ENCODE measurements at places on chromosomes 1 and 21.

- DNase-seq, result no peak
Observed at GRCh38 chr1:6509919-6510291, 18.4 kb upstream of the PLEKHG5 start.

GRCh38 chr1:75211648-75212047, 77.5 kb downstream of the LHX8 start:
- DNase-seq, result no peak

DNA sequence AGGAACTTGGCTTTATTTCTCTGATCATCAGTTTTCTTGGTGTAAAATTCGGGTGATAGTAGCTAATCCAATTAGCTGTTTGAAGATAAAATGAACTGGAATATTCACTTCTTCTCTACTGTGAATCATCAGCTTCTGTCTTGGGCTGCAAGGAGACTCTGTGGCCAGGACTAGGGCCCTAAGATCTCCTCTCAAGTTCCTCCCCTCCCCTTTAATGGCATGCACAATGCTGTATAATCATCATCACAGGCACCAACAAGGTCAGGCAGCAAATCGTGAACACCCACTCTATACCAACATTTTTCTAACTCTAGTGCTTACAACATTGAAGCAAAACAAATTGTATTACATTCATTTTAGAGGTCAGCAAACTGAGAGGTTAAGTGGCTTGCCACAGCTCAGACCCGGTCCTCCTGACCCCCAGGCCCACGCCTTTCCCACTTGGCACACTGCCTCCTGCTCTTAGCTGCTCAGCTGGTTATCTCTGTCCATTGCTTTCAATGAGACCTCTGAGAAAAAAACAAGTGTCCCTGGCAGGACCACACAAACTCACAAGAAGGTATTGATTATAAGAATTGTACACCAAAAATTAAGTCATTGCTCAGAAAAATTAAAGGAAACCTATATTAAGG, 31.8 kb downstream of the LRRC52 start:
- DNase-seq, result no peak

DNA sequence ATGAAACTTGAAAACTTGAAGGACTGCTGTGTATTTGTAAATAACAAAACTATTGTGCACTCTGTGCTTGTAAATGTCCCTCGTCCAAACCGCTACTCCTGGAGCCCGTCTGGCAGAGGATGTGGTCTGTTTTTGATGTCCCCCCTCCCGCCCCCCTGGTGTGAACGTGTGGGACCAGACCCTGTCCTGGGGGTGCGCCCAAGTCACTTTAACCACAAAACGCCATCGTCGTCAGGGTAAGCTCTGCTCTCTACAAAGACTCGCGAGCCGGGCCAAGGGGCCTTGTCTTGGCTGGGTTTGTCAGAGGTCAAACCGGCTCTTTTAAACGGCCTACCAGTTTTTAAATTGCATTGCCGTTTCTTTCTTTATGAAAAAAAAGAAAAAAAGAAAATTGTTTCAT, 87.4 kb upstream of the TMEM51 start:
- DNase-seq, result no peak

DNA sequence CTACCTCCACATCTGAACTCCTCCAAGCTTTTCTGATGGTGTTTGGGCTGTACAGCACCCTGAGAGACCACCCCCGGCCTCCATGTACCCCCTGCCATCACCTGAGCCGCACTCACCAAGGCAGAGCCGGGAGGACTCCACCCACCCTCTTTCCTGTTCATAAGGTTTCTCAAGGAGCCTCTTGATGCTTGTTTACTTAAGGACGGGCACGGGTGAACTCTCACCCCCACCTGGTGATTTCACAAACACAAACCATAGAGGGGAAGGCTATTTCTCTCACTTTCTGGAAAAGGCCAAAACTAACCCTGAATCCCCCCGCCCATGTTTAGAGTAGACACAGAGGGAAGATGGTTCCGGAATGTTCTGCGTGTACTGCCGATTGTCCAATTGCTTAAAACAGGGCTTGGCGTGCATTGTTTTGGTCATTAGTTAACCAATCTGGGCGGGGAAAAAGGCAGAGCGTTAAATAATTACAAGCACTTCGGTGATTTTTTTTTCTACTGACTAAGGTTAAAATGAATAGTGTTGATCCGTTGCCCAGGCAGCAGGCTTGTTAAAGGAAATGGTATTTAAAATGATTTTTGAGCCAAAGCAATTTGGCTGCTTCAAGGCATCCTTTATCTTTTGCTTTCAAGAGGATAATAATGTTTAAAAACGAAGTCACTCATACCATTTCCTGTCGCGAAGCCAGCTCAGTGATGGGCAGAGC, 279.8 kb upstream of the VAMP3 start:
- no peak for DNase-seq

- peak; percentile 30 for DNase-seq
Observed at GRCh38 chr1:182235952-182236650, 155.5 kb downstream of the GLUL start.

DNA sequence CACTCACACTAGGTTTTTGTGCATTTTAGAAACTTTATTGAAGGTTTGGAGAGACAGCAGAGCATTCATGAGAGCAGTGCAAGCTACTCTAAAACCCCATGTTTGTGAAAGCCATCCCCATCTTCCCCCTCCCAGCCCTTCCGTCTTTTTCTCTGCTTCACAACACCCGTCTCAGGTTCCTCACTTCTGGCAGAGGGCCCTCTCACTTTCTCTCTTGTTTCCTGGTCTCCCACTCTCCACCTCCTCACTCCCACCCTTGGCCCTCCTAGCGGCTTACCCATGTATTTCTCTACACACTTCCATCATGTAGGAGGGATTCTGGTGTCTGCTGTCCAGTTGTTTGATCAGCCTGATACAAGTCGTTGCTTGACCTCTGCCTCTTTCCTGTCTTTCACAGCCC, 92.7 kb downstream of the LRRC8C start:
- no peak for DNase-seq

GRCh38 chr21:35896060-35896459, 164.3 kb downstream of the SETD4 start:
- no peak for DNase-seq

DNA sequence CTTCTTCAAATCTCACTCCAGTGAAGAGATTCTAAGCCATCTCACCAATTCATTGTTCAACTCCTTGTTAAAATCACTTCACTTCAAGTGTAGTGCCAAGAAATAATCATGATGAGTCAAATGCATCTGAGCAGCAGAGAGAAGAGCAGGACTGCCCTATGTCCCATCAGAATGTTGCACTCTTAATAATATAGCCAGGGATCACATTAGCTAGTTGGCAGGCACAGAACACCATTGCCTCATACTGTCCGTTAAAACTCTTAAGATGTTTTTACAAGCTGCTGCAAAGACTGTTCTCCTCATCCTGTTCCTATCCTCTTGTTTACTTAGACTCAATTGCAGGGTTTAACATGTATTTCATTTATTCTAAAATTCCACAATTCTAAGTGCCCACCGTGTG, 432.9 kb downstream of the PLPP3 start:
- no peak for DNase-seq

DNA sequence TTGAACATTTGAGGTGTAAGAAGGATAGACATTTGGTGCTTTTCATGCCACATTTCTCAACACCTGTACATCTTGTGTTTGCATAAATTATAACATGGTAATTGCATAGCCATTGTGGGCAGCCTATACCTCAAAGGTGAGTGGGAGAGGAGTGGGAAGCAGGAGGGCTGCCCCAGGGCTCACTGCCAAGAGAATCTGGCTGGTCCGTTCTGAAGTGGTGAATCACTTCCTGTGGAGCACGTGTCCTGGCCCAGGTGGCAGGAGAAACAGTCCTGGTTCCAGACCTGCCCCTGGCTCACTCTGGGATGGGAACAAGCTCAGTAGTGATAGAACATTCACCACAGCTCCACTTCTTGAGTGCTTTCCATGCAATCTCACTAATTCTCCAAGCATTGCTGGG, 11.6 kb upstream of the OLFML2B start:
- no peak for DNase-seq

DNA sequence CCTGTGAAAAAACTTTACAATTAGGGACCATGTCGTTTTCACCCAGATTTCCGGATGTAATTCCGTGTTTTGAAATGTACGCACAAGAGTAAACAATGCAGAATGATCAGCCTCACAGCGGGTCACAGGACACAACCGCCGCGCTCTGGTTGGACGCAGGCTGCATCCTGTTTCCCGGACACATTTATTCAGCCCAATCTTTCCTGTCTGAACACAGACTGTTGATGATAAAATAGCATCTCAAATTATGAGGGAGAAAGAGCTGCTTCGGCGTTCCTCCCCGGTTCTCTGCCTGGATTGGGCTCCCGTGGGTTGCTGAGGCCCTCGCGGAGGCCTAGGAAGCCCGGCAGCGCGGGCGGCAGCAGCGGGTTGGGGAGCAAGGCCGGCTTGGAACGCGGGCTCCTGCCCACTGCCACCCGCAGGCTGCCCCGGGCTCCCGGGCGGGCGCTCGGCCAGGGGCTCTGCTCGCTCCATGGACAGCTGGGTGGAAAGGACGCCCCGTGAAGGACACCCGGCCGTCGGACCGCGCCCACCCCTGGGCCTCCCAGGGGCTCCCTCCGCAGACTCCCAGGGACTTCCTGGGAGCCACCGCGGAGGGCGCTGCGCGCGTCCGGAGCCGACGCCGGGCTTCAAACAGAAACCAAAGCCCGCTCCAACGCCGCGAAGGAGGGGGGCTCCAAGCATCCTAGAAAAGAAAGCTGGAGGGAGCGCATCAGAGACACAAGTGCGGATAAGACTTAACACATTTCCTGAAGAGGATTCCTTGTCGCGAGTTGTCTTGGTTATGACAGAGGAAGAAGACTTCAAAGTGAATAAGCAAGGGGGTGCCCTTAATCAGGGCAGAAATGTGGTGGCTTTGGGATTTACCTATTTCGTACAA, 122.3 kb downstream of the ESRRG start:
- peak; percentile 87 for DNase-seq

DNA sequence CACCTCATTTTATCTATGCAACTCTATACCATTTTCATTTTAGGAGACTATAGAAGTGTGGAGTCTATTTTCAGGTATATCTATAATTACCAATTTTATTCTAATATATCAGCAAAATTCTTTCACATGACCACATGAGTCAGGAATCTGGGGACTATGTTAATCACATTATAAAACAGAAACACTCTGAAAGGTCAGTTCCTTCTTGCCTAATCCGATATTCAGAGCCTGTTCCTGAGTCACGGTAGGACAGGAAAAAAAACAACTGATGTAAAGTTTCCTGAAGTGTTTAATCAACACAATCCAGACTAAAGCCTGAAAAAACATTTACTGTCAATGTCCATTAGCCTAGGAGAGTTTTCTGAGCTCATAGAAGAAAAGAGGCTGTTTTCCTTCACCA, 1902.3 kb downstream of the NCAM2 start:
- no peak for DNase-seq

- no peak for DNase-seq
Observed at GRCh38 chr1:223179786-223180185, 36.7 kb upstream of the TLR5 start.

DNA sequence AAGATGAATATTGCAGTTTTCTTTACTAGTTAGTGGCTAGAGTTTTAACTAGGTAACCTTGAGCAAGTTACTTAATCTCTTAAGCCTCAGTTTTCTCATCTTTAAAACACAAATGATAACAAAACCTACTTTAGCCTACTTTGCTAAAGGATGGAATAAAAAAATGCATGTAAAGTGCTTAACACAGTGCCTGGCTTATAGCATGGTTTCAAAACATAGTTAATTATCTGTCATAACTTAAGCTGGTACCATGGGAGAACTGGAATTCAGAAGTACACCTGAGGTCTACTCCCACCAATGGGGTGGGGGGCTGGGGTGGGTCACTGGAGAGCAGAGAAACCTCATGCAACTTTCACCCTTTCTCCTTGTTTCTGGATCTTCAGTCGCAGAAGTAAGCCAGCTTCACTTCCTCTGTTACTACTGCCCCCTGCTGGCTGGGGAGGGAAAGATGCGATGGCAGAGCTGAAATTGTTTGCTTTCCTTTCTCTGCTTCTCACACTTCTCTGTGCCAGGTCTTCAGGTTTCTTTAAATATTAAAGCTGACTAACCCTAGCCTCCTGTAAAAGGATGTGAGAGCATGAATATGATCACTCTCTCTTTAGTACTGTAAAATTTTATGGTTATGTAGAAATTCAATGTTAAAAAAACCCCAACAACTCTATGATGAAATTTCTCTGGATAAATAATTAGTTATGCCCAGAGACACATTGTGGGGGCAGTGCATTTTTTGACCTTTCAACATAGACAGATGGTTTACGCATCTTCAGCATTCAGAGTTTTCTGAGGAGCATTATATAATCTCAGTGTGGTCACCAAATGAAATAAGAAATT, 324.2 kb downstream of the HLX start:
- DNase-seq, result peak; percentile 89

GRCh38 chr1:189550498-189550897, 927.2 kb downstream of the BRINP3 start:
- DNase-seq, result no peak

GRCh38 chr1:119084798-119085197, 55.7 kb downstream of the WARS2 start:
- no peak for DNase-seq

DNA sequence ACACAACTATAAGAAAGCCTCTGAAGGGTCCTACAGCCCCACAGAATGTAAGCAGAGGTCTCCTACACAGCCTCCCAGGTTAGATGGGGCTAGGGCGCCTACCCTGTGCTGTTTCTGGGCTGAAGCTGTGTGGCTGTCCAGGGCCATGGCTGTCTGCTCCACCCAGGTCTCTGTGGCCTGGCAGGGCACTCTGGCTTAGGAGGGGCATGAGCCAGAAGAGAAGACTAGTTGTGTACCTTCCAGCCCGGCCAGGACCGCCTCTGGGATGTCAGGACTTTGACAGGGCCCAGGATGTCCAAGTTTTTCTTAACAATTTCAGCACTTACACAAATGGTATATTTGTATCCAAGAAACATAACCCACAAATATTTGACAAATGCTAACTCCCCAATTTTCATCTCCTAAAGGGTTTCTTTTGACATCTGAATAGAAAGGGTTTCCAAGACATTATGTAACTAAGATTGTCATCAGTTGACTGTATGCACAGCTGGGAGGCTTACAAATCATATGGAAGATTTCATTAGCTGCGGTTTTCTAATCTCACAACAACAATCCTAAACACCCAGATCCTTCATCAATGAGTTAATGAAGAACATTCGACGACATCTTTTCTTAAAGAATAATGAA, 80.5 kb downstream of the HSF2BP start:
- peak; percentile 44 for DNase-seq

DNA sequence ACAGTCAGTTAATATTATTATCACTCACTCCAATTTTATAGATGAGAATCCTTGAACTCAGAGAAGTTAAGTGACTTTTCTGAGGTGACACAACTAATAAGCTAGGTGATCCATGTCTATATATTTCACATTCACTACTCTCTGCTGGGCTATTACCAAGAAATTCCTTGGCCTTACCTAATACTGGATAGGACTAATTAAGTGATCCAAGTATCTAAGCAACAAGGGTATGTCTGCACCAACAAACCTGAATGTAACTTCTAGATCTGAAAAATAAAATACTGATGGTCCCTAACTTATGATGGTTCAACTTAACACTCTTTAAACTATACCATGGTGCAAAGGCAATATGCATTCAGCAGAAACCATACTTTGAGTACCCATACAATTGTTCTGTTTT, 14.8 kb upstream of the CASQ2 start:
- no peak for DNase-seq

DNA sequence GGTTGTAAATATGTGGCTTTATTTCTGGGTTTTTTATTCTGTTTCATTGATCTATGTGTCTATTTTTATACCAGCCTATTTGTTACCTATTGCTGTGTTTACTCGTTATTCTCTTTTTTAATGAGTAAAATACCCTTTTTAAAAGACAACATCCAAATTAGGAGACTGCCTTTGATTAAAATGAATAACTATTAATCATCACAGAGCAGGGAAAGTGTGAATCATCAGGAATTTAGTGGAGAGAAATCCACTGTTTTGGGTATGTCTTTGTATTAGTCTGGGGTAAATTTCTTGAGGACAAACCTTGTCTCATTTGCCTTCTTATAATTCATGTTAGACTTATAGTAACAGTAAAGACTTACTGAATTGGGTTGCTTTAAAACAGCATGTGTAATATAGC, 12.1 kb downstream of the DISC1 start:
- DNase-seq, result no peak

All from femur (tissue), 1 donor.